ENCODE measurements at places on chromosomes 2 and 18.

- peak; percentile 61 for DNase-seq
Observed at GRCh38 chr2:183024339-183025095, 13.7 kb downstream of the NCKAP1 start.

GRCh38 chr2:211416373-211416772, 860.0 kb downstream of the CPS1 start:
- DNase-seq = no peak

- DNase-seq = peak; percentile 71
Observed at GRCh38 chr18:47343291-47343690, 91.8 kb upstream of the SKOR2 start.

- no peak for DNase-seq
Observed at GRCh38 chr2:34475156-34475555, 876.1 kb upstream of the FAM98A start.

DNA sequence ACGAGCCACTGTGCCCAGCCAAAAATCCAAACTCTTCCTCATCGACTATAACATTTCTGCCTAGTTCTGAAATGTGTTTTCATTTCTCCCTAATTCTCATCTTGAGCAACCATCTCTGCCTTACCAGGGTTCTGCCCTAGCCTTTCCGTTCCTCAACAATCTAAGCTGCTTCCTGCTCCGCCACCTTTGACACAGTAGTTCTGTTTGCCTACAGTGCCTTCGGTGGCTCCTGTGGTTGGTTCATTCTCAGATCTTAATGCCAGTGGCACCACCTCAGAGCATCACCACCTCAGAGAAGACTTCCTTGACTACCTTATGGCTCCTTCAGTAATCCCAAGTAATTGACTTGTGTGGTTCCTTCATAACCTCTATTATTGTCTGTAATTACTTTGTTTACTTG, 3.8 kb downstream of the SOCS6 start:
- DNase-seq = no peak

GRCh38 chr18:54558609-54559585, 32.1 kb upstream of the DYNAP start:
- DNase-seq = peak; percentile 10
